ENCODE measurements at places on chromosomes 2 and 18. TPM values are rescaled to one million over a fixed set of nuclear protein-coding genes. Genes with fewer than 3 reads are reported as not detected.
A peak's percentile ranks its signal among the peaks of the same experiment; 100 is the strongest.

GRCh38 chr2:206083602-206084438, 2.2 kb downstream of the INO80D start:
- peak; percentile 73 for DNase-seq

GRCh38 chr2:219001100-219001576, 7.9 kb upstream of the CRYBA2 start:
- peak; percentile 85 for DNase-seq

GRCh38 chr2:114553027-114553426, 110.6 kb downstream of the DPP10 start:
- no peak for DNase-seq

- DNase-seq, result peak; percentile 70
These were observed 762 bp upstream of the SPOPL start for GRCh38 chr2:138500592-138501424.

RASGRP3 gene
- total RNA-seq, result 0.72 TPM

- no peak for DNase-seq
These were observed 16.1 kb downstream of the CEBPZ start for GRCh38 chr2:37215250-37215649.

DNA sequence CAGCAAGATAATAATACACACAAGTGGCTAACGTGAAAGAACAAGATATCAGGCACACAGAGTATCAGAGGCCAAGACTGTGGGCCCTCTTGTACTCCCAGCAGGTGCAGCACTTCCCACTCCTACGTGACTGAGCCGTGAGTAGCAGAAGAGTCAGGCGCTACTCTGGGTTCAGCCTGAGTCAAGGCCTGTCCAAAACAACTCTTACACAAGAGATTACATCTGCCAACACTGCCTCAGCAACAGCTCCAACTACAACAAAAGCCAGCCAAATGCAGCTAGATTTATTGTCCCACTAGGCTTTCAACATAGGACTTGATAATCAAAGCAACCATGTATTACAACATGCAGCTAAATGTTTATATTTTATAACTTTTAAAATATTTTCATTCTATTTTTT, 56.2 kb downstream of the ITSN2 start:
- DNase-seq, result peak; percentile 88

- peak; percentile 98 for DNase-seq
These were observed at the start of gene FIGN for GRCh38 chr2:163735685-163736432. Gene FIGN, minus strand, starts transcription at chr2:163736008. Its CDS starts 1,081 bp downstream, at chr2:163734927.

GRCh38 chr2:112185131-112185530, 46.9 kb downstream of the FBLN7 start:
- no peak for DNase-seq

DNA sequence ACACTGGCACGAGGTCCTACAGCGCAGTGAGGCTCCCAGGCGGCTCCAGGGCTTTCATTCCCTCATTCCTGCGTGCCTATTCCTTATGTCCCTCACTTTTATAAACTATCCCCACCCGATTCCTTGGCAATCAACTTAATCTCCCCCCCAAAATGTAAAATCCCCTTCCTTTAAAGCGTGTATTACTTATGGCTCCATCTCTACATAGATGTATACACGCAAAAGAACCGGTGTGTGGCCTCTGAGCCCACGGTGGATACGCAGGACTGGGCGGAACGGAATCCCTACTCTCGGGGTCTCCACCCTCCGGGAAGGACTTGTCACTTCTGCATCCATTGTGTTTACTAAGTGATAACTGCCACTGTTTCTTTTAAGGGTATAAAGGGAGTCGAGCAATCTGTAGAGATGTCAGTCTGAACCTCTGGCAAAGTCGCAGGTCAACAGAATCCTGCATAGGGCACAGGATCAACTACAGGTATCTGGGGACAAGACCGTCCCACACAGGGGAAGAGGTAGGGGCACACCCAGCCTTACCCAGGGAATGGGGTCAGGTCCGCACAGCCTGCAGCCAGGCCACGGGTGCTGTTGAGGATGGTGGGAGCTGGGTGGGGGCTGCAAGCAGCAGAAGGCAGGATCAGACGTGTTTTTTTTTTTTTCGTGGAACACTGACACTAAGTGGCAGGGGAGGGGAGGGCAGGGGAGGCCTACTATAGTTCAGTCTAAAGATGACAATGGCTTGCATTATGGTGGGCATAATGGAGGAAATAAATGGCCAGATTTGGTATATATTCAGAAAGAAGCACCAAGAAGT, 42.1 kb downstream of the HDLBP start:
- DNase-seq, result peak; percentile 6

- DNase-seq, result no peak
These were observed 83.6 kb downstream of the COLEC12 start for GRCh38 chr18:416930-417329.

- DNase-seq, result no peak
These were observed 321.0 kb upstream of the HS6ST1 start for GRCh38 chr2:128639693-128640092.

- DNase-seq, result no peak
These were observed 526 bp downstream of the PRKRA start for GRCh38 chr2:178450524-178450773.

DNA sequence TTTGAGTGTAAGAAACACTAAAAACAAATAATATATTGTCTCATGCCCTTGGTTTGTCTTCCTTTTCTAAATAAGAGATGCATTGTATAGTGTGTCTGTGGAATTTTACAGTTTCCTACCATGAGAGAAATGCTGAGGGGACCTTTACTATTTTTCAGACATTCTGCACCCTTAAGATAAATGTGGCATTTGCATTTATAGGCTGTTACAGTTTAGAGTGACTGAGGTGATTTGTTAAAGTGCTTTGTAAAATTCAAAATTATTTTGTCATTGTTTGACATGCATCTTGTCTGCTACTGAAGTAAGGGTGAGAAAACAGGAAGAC, 78.9 kb upstream of the ZSWIM2 start:
- no peak for DNase-seq

LYG1 gene
- total RNA-seq, result 0.88 TPM

DNA sequence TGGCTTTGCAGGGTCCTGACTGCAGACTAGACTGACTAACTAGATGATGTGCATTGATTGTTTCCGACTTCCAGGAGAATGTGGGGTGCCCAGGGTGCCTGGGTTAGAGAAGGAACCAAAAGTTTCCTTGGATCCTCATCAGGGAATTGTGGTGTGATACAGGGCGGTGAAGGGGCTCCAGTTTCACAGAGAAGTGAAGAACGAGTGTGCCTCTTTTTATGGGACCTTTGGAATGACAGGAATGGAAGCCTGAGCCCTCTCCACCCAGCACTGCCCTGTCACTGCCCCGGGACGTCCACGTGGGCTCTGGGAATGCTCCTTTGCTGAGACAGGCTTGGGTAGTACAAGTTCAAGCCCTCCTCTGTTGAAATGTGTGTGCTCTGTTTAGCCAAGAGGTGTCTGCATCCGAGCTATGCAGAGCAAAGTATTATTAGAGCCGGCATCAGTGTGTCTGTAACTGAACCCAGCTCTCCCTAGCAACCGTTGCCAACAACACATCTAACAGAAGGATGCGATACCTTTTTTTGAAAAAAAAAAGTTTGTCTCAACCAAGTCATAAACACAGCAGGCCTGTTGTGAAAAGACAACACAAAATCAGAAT, 183.6 kb downstream of the SMAD7 start:
- peak; percentile 84 for DNase-seq

ANKRD30B gene
- total RNA-seq, result 11.5 TPM

- DNase-seq, result no peak
These were observed 59.7 kb downstream of the PTH2R start for GRCh38 chr2:208466151-208466919.

MRO gene
- 1.8 TPM for total RNA-seq

DNA sequence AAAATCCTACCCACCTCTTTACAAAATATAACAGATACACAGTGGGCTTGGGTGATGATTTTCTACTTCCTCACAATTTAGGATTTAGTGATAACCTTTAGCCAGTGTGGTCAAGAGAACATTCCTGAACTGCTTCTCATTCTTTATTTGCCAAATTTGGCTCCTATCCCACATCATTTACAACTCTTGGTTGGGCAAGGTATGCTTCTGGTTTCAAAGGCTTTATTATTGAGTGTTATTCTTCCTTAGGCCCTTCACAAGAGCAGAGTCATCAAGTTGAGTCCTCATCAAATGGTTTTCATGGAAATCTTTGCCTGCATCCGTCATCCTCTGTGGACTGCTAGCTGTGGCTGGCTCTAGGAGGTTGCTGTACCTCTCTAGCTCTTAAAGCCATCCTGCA, 472.0 kb upstream of the ETAA1 start:
- no peak for DNase-seq

GRCh38 chr2:83587309-83587708, 871.8 kb downstream of the SUCLG1 start:
- no peak for DNase-seq

CCDC178 gene
- not detected for total RNA-seq

- no peak for DNase-seq
These were observed 238.5 kb upstream of the FBXO11 start for GRCh38 chr2:48144777-48145176.

DNA sequence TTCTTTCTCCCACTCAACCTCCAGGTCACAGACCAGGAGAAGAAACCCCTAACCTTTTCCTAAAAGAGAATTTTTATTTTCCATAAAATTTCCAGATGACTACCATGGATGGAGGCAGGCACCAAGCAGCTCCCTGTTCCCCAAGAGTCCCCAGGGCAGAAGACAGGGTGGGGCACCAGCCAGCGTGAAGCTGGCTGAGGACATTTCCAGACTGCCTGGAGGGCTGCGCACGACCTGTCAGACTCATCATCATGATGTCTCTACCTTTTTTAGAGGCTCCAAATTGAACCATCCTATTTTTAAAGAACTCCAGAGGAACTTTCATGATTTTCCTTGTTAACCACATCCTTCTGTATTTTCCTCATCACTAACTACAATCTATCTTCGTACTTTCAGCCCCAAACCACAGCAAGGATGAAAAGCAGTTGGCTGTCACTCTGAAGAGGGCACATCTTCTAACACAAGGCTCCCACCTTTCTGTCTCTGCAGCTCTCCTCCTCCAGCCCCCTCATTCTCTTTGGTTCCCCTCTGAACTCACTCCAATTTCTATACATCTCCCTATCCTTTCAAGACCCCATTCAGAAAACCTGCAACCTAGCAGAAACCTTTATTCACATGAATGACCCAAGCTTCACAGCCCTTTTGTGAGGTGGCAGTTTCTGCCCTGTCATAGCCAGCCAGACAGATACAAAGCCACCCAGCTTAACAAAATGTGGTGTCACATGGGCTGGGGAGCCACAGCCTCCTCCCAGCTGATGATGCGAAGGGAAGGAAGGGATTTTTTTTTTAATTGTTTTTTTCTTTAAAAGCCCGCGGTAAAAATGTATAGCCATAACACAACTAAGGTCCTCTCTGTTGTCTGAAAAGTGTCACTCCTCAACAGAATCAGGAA, 11.1 kb downstream of the AMMECR1L start:
- DNase-seq, result no peak

GAL3ST2 gene
- 0.36 TPM for total RNA-seq

LRATD1 gene
- 10.0 TPM for total RNA-seq

DNA sequence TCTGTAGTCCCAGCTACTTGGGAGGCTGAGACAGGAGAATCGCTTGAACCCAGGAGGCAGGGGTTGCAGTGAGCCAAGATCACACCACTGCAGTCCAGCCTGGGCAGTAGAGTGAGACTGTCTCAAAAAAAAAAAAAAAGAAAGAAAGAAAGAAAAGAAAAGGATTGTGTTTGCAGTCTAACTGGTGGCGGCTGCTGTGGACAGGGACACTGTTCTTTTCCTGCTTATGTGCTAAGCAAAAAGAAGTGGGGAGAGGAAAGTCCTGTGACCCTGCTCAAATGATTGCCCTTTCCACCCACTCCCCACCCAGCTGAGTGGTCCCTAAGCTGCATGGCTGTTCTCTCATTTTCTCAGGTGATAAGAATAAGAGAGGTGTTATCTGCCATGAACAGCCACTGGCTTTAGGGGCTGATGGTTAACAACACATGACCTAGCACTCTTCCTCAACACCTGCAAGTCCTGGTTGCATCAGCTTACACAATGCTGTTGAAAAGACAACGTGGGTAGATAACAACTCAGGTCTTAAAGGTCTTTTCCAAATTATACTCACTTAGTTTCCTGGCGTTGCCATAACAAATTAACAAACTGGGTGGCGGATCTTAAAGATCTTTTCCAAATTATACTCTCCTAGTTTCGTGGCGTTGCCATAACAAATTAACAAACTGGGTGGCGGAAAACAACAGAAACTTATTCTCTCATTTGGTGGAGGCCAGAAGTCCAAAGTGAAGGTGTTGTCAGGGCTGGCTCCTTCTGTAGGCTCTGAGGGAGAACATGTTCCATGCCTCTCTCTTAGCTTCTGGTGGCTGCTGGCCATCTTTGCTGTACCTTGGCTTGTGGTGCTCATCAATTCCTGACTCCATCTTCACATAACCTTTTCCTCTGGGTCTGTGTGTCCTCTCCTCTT, 90.3 kb upstream of the RTN4 start:
- no peak for DNase-seq

DNA sequence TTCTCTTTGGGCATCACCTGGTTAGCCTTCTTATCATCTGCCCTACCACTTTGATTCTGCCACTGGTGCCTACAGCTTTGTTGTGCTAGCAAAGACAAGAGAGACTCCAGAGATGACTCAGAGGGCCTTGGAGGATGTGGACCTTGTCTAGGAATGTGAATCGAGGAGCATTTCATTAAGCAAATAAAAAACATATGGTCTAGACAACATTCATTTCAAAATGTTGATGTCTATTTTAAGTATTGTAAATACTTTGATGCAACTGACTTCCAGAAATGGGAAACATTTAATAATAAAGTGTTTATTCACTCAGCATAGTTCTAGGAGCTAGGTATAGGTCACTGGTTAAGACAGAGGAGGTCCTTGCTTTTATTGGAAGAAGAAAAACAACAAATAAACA, 195.5 kb downstream of the CDCA7 start:
- no peak for DNase-seq
